ENCODE measurements at places on chromosomes 3 and 15.

DNA sequence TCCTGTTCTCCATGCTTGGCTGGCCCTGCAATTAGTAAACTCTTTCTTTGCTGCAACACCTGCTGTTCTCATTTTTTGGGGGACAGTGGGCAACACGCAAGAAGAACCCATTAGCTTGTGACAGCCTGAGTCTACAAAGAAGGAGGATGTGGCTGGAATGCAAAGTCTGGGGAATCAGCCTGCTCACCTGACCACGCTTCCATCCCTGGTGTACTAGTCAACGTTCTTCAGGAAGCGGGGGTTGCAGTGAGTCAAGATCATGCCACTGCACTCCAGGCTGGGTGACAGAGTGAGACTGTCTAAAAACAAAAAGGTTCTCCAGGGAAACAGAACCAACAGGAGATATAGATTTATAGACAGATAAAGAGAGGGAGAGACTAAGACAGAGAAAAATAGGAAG is 27.7 kb upstream of the KBTBD12 start:
- no peak for DNase-seq

GRCh38 chr15:51855612-51856011 is 26.2 kb downstream of the TMOD3 start:
- no peak for DNase-seq

GRCh38 chr3:168709073-168709472 is 613.3 kb upstream of the GOLIM4 start:
- no peak for DNase-seq

GRCh38 chr15:99716540-99717095 is 16.6 kb downstream of the LYSMD4 start:
- DNase-seq = no peak

DNA sequence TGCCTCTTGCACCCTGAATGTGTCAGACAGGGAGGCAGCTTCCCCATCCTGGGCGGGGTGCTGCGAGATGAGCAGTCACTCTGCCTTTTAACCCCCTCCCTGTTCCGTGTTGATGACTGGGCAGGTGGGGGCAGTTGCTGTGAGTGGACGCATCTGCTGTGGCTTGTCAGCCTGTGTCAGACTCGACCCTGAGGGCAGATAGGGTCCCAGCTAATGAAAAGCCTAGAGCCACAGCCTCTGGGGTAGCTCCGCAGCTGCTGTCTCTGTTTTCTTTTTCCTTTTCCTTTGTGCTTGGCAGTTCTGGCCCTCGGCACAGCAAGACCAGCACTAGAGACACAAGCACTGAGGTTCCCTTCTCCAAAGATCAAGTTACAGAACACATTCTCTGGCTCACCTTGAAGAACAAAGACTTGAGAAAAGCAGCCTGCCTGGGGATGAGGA is 43.0 kb upstream of the GLCE start:
- no peak for DNase-seq

- no peak for DNase-seq
These were observed 742.0 kb upstream of the CCDC54 start for GRCh38 chr3:106635271-106635670.

DNA sequence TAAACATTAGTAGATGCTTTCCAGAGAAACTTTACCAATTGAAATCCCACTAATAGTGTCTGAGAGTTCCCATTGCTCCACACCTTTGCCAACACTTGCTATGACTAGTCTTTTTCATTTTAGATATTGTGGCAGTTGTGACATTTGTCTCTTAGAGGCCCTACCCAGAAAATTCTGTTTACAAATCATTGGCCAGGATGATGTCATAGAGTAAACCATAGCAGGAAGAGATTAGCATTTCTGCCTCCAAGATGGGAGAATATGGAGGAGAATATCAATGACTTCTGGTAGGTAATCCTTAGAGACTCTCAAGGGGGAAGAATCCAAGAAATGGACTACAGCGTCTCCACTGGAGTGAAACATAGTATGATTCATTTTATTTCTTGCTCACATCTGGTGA is 291.0 kb upstream of the CNTN3 start:
- DNase-seq = no peak

DNA sequence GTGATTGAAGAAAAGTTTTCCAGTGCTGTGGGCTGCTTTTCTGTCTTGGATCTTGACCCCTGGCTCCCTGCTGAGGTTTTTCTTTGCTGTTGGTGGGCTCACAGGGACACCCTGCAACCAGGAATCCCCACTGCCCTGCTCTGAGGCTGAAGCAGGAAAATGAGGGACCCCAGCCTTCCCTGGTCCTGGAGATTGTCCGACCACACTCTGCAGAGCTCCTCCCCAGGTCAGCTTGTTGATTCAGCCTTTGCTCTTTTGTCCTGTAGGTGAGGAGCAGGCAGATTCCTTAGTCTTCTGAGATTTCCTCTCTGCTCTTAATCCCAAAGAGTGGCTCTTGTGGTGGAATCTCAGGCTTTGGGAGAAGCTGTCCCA is 194.5 kb downstream of the RPLP1 start:
- no peak for DNase-seq

DNA sequence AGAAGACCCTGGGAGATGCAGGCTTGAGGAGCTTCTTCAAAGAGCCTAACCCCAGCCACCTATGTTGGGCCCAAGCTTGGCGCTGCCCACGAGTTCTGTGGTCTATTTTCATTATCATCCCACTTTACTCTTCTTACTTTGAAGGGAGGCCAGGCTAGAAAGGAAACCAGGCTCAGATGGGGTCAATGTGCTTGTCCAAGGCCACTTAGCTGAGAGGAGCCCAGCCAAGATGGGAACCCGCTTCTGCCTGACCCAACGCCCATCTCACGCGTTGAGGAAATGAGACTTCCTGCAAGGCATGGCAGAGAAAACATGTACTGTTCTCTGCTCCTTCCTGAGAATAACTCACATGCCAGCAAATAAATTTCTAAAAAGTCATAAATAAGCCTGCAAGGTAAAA is 486.3 kb upstream of the PROK2 start:
- no peak for DNase-seq

DNA sequence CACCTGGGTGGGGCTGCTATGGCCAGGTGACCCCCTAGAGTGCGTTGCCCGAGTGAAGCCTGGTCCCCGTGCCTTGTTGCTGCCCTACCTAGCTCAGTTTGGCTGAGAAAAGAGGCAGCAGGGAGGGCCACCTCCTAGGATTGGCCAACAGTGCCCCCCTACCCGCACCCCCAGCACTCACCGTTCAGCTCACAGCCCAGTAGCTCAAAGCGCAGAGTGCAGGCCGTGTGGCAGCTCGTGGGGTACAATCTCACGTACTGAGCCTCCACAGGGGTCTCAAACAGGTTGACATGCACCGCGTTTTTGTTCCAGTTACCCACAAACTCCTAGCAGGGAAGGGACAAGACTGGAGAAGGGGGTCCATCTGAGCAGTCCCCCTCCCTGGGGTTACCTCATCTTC is 7.6 kb downstream of the MFGE8 start:
- no peak for DNase-seq

DNA sequence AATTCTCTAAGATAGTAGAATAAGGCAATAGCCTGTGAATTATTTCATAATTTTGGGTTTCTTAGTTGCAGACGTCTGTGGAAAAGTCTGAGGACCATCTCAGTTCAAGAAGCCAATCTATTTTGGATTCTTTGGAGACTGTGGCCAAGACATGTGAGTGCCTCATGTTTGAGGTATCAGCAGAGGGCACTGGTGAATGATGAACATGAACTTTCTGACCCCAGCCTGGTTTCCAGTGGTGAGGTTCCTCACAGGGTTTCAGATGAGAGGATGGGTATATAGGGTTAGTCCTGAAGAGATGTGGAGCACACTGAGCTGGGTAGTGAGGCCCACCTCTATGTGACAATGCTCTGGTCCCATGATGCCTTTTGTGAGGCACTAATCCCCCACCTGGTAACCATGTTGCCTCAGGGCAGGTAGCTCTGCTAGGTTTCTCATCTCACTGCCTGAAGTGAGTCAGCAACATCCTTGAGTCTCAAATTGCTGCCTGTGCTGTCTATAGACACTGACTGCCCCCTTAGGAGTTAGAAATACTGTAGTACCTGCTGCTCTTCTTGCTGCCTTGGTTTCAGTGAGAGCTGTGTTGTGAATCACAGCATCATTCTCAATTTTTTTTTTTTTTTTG is 32.3 kb downstream of the C3orf62 start:
- DNase-seq = no peak

- DNase-seq = no peak
These were observed 17.2 kb upstream of the FOXP1 start for GRCh38 chr3:71600646-71601288.

GRCh38 chr3:196175722-196176121 is 35.5 kb downstream of the ZDHHC19 start:
- DNase-seq = no peak

DNA sequence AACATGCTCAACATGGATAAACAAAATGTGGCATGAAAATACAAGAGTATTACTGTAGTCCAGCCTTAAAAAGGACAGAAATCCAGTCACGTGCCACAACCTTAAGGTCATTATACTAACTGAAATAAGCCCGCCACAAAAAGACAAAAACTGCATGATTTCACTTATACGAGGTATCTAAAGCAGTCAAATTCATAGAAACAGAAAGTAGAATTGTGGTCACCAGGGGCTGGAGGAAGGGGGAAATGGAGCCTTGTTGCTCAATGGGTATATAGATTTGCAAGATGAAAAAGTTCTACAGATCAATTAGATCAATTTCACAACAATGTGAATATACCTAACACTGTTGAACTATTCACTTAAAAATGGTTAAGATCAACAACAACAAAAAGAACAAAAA is 7.4 kb downstream of the GLB1 start:
- DNase-seq = no peak

DNA sequence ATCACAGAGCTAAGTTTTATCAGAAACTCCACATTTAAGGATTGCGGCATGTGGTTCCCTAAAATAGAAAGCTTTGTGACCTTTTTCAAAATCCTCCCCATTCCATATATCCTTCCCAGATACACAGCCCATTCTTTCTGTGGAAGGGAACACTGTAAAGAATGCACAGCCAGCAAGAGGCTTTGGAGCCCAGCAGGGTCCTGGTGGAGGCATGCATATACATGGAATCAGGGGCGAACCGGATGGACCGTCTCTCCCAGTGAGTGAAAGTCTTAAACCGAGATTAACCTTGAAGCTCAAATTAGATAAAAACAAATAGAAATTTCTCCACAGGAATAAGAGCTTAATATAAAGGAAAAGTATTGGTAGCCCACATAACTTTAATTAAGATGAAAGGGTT is 436.2 kb upstream of the MDFIC2 start:
- DNase-seq = no peak

DNA sequence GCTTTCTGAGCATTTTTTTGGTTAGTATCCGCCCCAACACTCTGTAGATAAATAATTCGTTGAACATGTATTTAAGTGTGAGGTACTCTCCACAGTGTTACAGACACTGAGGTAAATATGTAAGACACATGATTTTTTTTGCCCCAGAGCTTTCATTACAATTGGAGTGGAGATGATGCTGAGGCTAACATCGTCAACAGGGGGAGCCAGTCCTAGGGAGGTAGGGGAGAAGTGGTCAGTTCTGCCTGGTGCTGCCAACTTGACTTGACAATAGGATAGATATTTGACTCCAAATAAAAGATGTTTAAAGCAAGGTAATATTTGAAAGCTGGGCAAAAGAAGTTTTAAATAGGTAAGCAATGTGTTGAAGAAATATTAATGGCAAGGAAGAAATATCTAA is 295.7 kb downstream of the UNC13C start:
- no peak for DNase-seq

GRCh38 chr3:59663076-59663850 is 613.4 kb upstream of the CFAP20DC start:
- no peak for DNase-seq

DNA sequence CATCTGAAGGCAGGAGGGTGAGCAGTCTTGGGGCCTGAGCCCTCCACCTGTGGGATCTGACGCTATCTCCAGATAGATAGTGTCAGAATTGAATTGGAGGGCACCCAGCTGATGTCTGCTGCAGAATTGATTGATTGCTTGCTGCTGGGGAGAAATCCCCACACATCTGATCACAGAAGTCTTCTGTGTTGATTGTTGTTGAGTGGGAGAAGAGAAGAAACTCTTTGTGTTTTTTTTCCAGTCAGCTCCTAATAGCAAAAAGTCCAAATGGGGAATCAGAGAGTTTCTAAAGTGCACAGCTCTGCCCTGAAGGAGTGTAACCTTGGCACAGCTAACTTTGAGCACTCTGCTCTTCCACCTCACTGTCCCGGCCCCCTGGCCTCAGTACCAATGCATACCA is 66.1 kb downstream of the RAB11A start:
- DNase-seq = no peak

DNA sequence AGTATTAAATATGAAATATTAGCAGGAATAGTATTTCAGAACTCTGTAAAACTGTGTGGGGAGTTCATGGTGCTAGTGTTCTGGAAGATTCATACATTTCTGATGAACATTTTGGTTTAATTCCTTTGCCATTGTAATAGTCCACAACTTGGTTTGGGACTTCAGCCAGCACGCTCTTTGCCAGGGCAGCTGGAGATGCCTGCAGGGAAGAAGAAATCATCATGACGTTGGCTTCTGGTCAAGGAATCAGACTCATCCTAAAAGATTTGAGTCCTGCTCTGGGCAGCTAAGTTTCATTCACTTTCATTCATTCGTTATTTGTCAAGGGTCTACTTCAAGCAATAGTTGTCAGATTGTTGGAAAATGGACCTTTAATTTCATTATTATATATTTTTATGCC is 32.4 kb upstream of the MRPL3 start:
- DNase-seq = no peak

DNA sequence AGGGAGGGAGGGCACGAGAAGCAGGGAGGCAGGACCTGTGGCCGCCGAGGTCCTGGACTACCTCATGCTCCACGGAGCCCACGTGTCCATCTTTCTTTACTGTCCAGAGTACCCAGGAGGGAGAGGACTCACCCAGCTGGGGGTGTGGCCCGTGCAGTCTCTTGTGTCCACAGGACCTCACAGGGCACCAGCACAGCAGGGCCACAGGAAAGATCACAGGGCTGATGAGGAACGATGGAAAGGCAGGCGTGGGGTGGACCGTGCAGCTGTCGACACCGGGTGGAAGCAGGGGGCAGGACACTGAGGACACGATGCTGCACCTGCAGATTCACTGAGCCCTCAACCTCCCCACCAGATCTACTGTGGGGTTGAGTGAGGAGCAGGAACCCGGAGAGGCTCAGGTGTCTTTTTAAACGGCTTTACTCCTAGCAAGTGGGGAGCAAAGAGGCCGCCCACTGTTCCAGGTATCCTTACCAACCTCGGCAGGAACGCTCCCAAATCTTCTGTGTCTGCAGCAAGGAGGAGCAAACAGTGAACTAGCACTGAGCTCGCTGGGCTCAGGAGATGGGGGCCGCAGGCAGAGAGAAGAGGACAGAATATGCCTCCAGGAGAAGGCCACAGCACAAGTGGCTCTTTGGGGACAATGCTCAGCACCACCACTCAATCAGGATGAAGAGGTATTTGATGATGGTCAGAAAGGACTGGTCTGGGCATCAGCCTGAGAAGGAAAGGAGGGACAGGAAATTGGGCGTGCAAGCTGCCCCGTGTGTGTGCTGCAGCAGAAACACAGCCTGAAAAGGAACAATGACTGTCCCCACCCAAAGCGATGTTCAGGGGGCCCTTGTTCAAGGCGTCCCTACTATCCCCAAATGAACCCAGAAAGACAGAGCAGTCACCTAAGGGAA is 198.8 kb downstream of the XXYLT1 start:
- no peak for DNase-seq

Data from stimulated activated CD4-positive, alpha-beta T cell treated with anti-CD3 and anti-CD28 coated beads, Interleukin-15, amount 100 ng/mL, for 1 hour (primary cell).